ENCODE measurements at places on chromosomes 13 and 19. TPM values are rescaled to one million over a fixed set of nuclear protein-coding genes. Genes with fewer than 3 reads are reported as not detected.

The PGLYRP2 gene
- not detected for total RNA-seq

The ZNF534 gene
- total RNA-seq: 0.17 TPM

The CPB2 gene
- not detected for total RNA-seq

The ZNF234 gene
- 11.2 TPM for total RNA-seq

The PTBP1 gene
- 58.3 TPM for total RNA-seq

The BICRA gene
- 2.4 TPM for total RNA-seq
